ENCODE measurements at places on chromosomes 5 and 9.

DNA sequence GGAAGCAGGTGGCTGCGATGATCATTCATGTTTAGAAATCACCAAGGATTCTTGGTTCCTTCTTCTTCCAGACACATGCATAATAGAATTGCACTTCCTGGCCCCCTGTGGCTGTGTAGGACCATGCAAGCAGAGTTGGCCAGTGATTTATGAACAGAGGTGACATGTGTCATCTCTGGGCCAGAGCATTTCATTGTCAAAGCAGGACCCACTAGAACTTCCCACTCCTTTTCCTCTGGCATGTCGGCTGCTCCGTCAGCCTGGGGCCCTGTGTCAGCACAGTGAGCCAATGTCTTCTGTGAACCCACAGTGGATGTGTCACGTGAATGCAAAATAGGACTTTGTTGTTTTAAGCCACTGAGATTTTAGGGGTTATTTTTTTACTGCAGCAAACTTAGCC lies 59.2 kb downstream of the HSD17B3 start:
- no peak for DNase-seq

GRCh38 chr9:113590991-113591898 lies 127.7 kb downstream of the RGS3 start:
- peak; percentile 45 for DNase-seq

DNA sequence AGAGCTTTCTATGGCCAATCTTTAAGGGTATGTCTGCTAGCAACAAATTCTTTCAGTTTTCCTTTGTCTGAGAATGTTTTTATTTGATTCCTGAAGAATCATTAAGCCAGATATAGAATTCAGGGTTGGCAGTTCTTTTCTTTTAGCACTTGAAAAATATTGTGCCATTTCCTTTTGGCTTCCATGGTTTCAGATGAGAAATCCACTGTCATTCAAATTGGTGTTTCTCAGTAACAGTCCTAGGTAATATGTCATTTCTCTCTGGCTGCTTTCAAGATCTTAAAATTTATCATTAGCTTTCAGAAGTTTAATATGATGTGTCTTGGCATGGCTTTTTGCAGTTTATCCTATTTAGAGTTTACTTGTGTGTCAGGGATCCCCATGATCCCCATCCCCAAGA lies 67.7 kb downstream of the TEX10 start:
- DNase-seq: no peak

DNA sequence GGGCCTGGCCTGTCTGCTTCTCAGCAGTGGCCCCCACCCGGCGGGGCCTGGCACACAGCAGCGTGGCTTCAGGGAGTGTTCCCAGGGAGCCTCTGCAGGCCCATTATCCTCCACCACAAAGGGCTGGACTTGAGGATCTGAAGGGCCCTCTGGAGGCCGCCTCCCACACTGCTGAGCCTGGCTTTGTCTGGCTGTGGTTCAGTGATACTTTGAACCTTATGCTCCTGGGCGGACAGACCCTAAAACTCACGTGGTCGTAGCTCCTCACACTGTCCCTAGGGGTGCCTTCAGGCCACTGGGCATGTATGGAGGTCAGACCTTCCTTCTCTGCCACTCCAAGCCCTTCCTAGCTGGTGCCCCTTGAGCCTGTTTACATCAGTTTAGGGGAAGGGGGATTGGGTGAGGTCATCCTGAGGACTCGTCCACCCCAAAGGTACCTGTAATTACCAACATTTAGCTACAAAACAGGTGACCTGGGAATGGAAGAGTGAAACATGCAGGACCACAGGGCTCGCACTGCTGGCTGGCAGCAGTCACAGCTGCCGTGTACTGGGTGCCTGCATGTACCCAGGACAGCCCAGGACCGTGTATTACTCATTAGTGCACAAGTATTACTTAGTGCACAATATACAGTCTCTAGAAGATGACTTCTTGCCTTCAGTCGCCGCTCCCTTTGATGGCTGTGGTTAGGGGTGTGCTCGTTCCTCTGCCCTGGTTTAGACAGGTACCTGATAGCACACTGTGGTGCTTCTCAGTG lies 8.5 kb downstream of the GRHPR start:
- DNase-seq: peak; percentile 85

- DNase-seq: no peak
Measured at GRCh38 chr5:29161399-29162291, 2031.8 kb upstream of the CDH6 start.

- no peak for DNase-seq
Measured at GRCh38 chr9:96158147-96158546, 143.8 kb downstream of the HSD17B3 start.

DNA sequence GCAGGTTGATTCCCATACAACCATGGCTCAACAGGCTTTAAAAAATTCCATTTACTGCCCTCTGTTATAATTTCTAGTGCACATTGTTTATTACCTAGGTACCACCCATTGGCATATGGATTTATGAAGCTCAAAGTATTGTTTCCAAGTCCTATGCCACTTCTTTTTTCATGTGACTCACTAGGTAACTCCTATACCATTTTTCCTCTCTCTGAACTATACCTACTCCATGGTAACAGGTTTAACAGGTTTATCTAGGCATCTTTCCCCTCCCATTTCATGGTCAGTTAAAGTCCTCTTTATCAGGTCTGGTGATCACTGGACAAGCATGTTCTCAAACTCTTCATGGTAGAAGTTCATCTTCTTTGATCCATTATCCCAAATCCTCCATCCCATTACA lies 49.6 kb upstream of the ABCA1 start:
- no peak for DNase-seq

DNA sequence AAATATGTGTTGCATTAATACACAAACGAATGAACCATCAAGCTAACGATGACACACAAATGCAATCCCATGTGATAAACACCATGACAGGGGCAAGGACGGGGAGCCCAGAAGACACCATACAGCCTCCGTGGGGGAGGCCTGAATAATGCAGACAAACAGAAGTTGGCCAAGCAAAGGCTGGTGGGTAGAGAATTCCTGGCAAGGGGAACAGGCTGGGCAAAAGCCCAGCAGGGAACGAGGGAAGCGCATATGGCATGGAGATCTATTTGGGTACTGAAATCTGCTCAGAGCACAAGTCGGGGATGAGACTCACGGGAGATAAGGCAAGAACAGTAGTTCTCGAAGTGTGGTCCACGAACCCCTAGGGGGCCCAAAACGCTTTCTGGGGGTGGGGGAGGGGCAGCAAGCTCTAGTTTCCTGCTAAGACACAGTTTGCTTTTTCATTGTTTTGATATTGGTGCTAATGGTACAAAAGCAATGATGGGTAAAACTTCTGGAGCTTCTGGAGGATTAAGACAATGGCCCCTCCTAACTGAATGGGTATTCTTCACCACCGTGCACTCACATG lies 42.9 kb upstream of the FBXW11 start:
- DNase-seq: no peak

- DNase-seq: no peak
Measured at GRCh38 chr5:58235299-58235698, 224.6 kb downstream of the PLK2 start.

- no peak for DNase-seq
Measured at GRCh38 chr9:32294106-32294505, 90.3 kb upstream of the ACO1 start.

DNA sequence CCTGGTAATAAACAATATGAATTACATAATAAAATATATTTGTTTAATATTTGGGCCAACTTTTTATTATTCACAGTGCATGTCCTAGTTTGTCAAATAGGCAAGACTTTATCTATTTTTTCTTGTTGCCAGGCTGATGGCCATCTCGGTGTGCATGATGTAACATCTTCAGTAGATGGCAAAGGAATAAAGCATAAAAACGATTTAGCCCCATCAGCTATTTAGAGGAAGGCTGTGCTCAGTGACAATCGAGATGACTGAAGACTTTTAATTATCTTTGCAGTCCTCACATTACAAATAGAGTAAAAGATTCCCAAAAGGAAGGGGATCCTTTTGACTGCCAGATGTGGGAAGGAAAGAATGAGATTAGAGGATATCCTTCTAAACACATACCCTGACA lies 358.5 kb downstream of the PTPRD start:
- no peak for DNase-seq

DNA sequence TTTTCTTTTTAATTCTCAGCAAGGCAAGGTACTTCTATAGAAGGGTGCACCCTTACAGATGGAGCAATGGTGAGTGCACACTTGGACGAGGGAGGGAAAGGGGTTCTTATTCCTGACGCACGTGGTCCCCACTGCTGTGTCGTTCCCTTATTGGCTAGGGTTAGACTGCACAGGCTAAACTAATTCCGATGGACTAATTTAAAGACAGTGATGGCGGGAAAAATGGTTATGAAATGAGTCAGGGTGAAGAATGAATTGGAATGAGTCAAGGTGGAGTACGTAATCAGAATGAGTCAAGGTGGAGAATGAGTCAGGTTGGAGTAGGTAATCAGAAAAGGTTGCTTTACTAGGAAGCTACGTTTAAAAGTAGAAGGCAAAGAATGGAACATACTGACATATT lies 2.1 kb upstream of the HMGCS1 start:
- no peak for DNase-seq

DNA sequence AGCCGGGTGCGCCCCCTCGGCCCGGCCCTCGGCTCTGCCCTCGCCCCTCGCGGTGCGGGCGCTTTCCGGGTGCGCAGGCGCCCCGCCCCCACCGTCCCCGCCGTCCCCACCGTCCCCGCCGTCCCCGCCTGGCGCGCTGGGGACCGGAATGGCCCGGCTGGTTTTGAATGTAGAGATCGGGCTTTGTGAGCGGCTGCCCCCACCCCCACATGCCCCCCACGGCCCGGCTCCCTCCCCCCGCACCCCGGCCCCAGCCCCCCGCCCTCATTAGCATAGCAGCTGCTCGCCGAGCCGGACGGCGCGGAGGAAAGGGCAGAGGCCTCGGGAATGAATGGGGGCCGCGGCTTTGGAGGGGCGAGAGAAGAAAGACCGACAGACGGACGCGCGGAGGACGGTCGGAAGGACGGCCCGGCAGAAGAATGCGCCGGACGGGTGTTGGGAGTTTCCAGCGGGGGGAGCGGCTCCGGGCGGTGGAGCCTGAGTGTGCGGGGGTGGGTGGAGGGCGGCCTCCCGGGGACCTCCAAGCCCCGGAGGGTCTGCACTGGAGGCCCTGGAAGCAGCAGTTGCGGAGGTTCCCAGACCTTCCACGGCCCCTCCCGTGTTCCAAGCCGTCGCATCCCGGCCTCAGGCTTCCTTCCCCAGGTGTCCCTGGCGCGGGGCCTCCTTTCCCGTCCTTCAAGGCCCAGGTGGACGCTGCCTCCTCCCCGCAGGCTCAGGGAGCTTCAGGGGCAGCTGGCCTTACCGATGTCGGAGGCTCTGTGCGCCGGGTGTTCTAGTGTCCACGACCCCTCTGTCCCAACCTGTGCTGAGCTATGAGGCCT lies 6.0 kb downstream of the NRARP start:
- DNase-seq: no peak

GRCh38 chr9:346111-346571 lies 131.5 kb downstream of the DOCK8 start:
- DNase-seq: no peak

DNA sequence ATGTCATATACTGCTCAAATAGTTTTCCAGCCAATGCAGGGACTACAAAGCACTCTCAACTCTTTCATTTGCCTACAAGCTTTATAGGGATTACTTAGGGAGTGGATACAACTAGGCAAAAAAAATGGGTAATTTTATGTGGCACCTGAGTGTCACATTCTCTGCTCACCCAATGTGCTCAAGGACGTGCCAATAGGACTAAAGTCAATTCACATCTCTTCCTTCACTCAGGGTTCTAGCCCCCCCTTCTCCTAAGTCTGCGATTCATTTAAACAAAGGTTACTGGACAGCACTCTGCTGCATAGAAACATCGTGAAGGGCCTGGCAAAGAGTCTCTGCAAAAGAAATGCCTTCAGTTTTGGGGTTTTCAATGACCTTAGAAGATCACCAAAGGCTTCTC lies 142.3 kb downstream of the TSSK1B start:
- DNase-seq: no peak

- DNase-seq: no peak
Measured at GRCh38 chr5:54671111-54671531, 153.6 kb downstream of the SNX18 start.

DNA sequence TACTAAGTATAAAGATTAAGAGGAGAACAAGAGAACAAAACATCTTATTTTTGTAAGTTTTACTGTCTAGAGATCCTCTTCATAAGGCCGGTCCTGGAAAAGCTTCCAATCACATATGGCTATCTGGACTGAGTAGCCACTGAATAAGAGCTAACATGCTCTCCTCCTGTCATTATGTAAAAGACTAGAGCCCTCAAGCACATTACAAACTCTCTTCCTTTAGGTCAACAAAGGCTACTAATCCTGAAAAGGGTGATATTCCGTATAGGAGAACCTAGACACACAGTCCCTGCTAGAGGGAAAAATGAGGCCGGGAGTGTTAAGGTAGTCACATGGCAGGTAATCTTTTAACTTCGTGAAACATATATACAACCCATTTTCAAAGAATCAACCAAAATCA lies 665.6 kb downstream of the EFNA5 start:
- DNase-seq: no peak

- no peak for DNase-seq
Measured at GRCh38 chr9:71743217-71743705, 25.1 kb downstream of the CEMIP2 start.

GRCh38 chr5:79845448-79846197 lies 145.4 kb downstream of the MTX3 start:
- DNase-seq: no peak

DNA sequence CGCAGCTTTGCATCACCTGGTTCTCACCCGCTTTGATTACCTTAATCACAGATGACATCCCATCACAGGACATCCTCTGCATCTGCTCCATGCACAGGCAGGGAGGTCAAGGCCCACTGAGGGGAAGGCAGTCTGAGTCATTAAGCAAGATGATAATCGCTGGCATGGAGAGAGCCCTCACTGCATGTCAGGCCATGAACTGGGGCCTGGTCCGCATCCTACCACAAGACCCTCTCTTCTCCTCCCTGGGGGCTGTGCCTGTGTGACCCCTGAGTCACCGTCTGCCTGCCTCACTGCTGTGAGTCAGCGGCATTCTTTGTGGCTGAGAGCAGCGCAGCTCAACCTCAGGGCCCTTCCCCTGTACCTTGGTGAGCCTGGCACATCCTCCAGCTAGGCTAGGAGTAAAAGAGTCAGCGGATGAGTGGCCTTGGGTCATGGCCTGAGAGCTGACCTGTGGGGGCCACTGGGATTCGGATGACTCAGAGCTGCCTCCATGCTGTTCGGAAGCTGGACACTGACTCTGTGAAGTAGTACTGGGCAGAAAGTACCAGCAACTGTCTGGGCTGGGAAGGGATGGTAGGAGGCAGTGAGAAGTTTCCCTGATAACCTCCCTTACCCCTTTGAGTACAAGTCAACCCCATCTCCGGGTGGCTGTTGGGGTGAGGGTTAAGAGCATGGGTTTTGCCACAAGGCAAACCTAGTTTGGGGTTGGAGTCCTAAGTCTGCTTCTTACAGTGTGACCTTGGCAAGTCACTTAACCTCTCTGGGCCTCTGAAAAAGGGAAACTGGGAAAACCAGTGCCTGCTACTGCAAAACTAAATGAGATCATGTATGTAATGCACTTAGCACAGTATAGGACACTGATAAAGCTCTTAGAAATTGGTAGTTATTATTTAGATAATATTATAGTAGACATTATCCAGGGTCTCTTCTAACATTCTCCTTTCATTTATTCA lies 14.6 kb upstream of the ARSI start:
- DNase-seq: no peak

DNA sequence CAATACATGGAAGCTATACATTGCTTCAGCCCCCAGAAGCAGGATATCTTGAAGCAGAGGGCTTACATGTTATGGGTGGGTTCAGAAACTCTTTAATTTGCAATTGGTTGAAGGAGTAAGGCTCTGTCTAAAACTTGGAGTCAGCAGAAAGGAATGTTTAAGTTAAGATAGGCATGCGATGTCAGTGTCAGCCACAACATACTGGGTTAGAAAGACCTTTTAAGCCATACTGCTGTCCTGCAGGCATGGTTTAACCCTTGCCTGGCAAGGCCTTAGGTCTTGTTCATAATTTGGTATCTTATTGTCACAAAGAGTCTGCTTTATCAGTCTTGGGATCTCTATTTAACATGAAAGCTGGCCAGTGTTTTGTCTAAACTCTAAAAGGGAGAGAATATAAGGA lies 1619.6 kb upstream of the WWC1 start:
- DNase-seq: no peak
